ENCODE measurements at places on chromosomes 11 and 22.

DNA sequence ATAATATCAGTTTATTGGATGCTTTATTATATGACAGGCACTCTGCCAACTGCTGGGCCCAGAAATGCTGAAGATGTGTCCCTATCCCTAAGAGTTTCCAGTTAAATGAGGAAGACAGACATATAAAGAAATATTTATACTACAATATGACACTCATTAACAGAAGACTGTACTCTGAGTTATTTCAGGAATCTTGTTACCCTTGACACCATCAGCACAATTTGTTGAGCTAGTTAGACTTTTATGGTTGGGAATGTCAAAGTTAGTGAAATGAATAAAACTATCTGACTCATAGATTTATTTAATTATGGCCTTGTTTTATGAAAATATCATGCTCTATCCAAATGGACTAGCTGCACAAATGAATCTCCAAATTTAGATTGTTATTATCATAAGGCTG is 25.6 kb upstream of the MSANTD4 start:
- no peak for DNase-seq

- DNase-seq = no peak
These were observed 67.0 kb downstream of the IGLL5 start for GRCh38 chr22:22954656-22955055.

DNA sequence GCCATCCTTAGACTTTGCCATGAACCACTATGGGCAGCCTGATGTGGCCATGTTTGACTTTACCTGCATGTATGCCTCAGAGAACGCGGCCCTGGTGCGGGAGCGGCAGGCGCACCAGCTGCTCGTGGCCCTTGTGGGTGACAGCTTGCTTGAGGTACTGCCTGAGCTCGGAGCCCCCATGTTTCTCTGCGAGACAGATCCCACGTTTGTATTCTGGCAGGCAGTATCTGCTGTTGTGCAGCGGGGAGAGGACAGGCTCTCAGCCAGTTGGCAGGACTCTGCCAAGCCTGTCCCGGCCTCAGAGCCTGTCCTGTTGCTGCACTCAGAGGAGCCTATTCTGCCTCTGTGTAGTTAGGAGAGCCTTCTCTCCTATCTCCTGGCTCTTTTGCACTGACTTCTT is 109.9 kb downstream of the MICAL2 start:
- no peak for DNase-seq

- no peak for DNase-seq
These were observed 20.6 kb downstream of the EED start for GRCh38 chr11:86265194-86265593.

DNA sequence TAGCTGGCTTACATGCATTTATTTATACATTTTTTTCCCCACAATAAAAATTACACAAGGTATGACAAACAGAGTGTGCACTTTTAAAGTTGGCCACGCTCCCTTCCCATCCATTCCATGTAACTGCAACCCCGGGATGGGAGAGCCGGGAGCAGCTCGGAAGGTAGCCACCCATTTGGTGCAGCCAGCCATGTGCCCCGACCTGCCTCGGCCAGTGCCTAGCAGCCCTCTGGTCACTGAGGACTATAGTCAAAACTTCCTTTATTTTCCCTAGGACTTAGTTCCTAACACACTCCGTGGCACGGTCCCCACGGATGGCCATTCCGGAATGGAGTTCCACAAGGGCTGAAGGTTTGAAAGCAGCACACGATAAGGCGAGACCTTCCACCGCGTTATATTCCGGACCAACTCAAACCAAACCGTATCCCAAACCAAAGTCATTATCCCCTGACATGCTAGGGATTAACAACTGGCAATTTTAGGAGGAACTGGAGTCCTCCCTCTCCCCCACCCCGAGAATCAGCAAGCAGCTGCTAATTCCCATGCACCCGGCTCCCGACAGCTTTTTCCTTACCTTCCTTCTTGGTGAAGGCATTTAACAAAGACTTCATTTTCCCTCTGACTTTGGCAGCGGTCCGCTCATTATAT is 426.4 kb downstream of the SHANK2 start:
- no peak for DNase-seq

DNA sequence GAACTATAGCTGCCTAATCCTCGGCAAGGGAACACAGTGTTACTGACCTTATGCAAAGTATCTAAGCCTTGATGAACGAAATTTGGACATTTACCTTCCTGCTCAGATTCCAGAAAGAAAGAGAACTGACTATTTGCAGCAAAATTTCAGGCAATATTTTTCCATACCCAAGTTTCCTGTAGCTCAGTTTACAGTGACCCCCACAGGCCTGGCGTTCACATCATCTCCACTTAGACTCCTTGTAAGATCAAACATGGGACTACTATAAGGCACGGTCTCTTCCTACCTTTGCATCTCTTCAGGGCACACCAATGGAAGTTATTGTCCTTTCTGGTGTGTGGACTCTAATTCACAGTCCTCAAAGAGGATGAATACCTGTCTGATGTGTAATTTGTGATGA is 21.1 kb downstream of the MS4A6A start:
- no peak for DNase-seq

DNA sequence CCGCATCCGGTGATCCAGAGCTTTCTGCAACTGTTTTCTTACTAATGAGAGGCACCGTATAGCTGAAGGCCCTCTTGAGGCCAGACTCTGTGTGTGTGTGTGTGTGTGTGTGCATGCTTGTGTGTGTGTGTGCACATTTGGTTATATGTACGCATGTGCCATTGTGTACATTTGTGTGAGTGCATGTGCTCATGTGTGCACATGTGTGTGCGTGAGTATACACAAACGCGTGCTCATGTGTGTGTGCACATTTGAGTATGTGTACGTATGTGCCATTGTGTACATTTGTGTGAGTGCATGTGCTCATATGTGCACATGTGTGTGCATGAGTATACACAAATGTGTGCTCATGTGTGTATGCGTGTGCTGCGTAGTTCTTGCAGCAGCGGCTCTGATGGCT is 12.3 kb upstream of the FGF19 start:
- no peak for DNase-seq

All from stimulated activated CD4-positive, alpha-beta T cell treated with anti-CD3 and anti-CD28 coated beads, Interleukin-12 subunit alpha, Interleukin-12 subunit beta, amount 100 ng/mL, for 4 hours (primary cell).